ENCODE measurements at places on chromosomes 12 and 14.

DNA sequence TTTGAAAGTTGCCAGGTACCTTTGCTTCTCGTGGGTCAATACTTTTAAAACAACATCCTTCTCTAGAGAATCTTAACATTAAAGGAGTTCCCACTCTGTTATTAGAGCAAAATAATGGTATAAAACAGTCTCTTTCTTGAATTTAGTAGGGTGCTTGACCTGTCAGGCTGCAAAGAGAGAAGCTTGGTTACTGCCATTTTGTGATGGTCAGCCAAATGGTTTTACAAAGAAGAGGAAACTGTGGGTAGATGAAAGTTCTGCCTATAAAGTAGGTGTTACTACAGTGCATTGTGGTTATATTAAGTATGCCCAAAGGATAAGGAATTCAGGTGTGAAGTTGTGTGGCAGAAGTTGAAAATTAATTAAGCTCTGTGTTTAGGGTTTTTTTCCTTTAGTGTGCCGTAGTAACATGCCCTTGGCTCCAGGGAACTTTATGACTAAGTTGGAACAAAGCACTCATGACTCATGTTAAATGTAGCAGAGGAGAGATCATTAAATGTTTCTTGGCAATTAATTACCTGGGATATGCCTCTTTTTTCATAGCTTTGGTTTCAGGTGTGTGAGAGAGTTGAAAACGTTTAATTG is 354.0 kb upstream of the KITLG start:
- no peak for DNase-seq

DNA sequence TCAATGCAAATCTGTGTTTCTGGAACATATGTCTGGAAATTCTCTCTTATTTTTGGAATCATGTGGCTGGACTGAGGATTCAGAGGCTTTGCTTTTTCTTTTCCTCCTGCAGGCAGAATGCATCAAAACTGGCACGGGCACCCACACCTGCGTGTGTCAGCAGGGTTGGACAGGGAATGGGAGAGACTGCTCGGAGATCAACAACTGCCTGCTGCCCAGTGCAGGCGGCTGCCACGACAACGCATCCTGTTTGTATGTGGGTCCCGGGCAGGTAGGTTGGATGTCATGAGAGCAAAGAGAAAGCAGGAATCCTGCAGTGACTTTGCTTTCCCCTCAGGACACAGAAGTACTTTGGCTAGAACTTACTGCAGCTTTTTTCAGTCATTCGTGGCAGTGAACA is 90.3 kb downstream of the STAB2 start:
- DNase-seq: no peak

DNA sequence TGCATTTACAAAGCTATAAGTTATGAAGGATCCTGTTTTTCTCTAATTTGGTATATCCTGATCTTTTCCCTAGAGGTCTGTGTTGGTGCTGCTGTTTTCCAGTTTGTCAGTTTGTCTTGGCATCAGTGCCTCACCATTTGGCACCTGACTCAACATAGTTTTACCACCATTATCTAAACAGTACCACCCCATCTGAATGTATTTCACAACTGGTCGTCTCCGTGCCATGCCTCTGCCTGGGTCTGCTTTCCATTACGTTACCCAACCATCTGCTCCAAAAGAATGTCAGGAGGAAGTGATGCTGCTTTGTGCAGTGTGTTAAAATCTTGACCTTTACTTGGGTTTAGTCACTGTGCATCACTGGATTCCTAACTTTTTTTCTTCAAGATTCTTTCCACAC is 129.3 kb upstream of the RASSF8 start:
- no peak for DNase-seq

- no peak for DNase-seq
Measured at GRCh38 chr14:62743560-62743959, 301.7 kb downstream of the KCNH5 start.

DNA sequence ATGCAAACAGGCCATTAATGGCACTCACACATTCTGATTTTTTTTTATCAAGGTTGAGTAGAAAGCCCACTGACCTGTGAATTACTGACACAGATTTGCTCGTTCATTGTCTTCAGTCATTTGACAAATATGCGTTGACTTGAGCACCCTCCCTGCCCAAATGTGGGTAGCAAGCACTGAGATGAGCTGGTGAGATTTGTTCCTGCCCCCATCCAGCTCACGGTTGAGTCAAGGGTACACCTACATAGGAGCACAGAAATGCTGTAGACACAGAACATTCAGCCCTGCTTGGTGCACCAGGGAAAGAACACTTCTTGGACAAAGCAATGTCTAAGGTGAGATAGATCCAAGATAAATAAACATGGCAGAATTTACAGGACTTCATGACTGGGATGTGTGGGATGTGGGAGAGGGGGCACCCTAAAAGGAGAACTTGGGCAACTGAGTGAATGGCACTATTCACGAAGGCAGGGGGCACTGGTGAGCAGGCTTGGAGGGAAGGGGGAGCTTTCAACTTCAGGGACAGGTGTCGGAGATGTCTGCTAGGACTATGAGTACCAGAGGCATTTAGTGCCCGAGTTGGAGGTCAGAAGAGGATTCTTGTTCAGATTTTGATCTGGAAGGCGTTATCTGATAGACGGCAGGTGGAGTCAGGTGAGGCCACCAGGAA is 213.4 kb downstream of the VRK1 start:
- no peak for DNase-seq

DNA sequence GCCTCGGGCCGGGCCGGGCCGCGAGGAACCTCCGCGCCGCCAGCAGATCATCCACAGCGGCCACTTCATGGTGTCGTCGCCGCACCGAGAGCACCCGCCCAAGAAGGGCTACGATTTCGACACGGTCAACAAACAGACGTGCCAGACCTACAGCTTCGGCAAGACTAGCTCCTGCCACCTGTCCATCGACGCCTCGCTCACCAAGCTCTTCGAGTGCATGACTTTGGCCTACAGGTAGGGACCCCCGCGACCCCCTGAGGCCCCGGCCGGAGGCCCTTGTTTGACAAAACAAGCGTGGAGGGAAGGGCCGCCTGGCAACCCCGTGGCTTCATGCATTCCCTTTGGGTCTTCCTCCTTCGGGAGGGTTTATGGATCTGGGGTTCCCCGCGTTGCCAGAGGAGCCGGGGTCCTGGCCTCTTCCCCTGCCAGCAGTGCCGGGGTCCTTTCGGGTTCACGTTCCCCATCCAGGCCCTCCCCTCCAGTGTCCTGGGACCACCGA is 526 bp downstream of the MLXIP start:
- DNase-seq: peak; percentile 44

- DNase-seq: no peak
Measured at GRCh38 chr12:92142251-92142926, 3.3 kb downstream of the BTG1 start.

All from SK-N-SH (cell line).